ENCODE measurements at places on chromosomes 7 and 10. TPM values are rescaled to one million over a fixed set of nuclear protein-coding genes. Genes with fewer than 3 reads are reported as not detected.

GRCh38 chr10:117249493-117250093 lies 8.7 kb downstream of the SLC18A2 start:
- DNase-seq, result no peak

DNA sequence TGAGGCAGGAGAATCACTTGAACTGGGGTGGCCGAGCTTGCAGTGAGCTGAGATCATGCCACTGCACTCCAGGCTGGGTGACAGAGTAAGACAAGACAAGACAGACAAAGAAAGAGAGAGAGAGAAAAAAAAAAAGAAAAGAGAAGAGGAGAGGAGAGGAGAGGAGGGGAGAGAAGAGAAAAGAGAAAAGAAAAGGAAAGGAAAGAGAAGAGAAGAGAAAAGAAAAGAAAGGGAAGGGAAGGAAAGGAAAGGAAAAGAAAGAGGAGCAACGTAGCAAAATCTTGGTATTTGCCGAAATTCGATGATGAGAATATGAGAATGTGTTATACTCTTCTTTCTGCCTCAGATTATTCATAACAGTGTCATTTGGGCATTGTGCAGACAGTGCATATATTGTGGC lies 101.2 kb upstream of the PFKP start:
- DNase-seq, result no peak

DNA sequence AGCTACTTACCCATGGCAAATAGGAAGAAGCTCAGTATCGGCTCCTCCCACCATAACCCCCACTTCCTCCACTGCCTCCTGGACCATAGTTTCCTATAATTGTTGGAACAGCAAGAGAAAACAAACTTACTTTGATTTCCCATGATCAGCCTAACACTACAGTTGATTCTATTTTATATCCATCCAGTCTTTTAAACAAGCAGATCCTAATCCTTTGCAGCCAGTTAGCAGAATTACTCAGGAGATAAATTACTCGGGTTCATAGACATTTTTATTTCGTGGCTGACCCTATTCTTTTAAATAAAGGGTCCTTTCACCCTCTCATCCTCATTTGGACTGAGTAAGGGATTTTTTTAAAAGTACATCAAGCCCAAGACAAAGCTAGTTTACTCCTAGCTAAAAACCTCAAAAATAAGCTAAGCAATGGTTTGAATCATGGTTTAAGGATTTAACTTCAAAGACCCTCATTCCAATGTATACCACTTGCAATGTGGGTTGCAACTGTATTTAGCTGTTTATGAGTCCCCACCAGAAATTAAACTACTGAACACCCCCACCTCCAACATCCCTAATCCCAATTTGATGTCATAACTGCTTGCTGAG lies 8.0 kb downstream of the HNRNPA2B1 start:
- DNase-seq, result no peak

GRCh38 chr7:50962962-50963374 lies 180.3 kb upstream of the GRB10 start:
- no peak for DNase-seq

DNA sequence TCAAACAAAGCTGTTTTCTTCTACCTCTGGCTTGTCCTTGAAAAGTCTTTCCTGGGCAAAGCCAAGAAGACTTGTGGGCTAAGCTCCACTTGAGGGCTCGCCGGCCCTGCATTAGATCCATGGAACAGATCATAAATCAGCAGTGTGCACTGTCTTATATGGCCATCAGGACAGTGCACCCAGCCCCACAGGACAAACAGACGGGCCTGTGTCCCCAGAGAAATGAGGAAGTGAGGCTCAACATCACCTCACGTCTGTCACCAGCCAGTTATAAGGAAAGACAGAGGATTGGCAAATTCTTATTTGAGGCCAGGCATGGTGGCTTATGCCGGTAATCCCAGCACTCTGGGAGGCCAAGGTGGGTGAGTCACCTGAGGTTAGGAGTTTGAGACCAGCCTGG lies 12.3 kb upstream of the IFT22 start:
- no peak for DNase-seq

Gene ACTA2
- total RNA-seq, result 4,797 TPM

Gene PLCE1
- total RNA-seq, result 13.5 TPM

GRCh38 chr7:114931656-114932011 lies 9.7 kb downstream of the MDFIC start:
- no peak for DNase-seq

Gene RSBN1L
- 27.7 TPM for total RNA-seq

DNA sequence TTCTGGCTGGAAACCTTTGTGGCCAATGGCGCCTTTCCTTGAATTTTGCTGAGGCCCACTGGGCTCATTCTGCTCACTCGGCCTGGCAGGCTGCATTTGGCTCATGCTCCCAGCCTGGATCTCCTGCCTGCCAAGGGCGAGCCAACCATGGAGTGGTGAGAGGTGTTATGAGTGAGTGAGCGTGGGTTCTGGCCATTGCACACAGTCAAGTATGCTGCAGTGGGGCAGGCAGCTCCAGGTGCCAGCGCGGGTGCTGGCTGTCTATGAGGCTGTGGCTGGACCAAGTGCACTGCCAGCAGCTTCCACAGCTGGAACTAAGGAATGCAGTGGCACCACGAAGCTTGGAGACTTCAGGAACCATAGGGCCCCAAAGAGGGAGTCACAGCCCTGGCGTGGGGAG lies 42.2 kb upstream of the TUBB8 start:
- DNase-seq, result no peak

GRCh38 chr7:70700941-70701425 lies 431.0 kb upstream of the GALNT17 start:
- DNase-seq, result no peak

DNA sequence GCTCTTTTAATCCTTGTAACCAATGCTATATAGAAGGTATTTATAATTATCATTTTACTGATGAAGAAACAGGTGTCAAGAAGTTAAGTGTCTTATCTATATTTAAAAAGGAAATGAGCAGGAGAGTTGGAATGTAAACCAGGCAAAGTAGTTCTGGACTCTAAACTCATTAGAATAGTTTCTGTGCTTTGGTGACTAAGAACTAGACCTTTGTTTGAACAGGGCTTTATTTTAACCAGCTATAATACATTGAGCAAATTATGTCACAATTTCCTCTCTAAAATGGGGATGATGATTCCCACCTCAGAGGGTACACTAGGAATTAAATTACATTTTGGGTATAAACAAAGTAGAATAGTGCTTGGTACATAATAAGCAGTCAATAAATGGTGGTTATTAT lies 236.0 kb downstream of the MAGI2 start:
- DNase-seq, result no peak

Gene EPDR1
- 98.8 TPM for total RNA-seq
